ENCODE measurements at places on chromosomes 3 and 15. TPM values are rescaled to one million over a fixed set of nuclear protein-coding genes. Genes with fewer than 3 reads are reported as not detected.

- no peaks in the 10 kb centered on the region for H3K36me3 ChIP-seq
- DNase-seq = no peak
- peaks cover 40% of the 10 kb centered on the region for H3K4me1 ChIP-seq
- H3K27ac ChIP-seq = peak overlapping the region; percentile 79
- peaks cover 19% of the 10 kb centered on the region for H3K27me3 ChIP-seq
Measured at GRCh38 chr3:194133661-194134230, 2.2 kb upstream of the HES1 start.

DNA sequence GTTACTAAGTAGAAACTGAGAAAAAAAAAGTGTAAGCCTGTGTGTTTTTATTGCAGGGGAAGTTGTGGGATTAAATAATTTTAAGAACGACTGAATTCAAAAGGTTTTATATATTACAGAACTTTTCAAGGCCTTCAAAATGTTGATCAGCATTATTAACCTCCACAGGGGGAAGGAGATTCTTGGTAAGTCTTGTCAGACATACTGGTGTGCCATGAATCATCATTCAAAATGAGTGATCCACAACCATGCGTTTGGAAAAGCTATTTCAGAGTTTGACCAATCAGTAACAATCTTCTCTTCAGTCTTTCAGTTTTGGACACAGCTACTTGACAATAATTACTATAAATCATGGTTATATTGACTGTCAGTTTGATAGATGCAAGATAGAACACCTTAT lies 70.2 kb downstream of the ADAMTS9 start:
- no peak overlapping the region for H3K27ac ChIP-seq
- H3K27me3 ChIP-seq = peaks cover 3% of the 10 kb centered on the region
- no peaks in the 10 kb centered on the region for H3K36me3 ChIP-seq
- no peaks in the 10 kb centered on the region for H3K4me1 ChIP-seq
- H3K4me3 ChIP-seq = no peak overlapping the region

DNA sequence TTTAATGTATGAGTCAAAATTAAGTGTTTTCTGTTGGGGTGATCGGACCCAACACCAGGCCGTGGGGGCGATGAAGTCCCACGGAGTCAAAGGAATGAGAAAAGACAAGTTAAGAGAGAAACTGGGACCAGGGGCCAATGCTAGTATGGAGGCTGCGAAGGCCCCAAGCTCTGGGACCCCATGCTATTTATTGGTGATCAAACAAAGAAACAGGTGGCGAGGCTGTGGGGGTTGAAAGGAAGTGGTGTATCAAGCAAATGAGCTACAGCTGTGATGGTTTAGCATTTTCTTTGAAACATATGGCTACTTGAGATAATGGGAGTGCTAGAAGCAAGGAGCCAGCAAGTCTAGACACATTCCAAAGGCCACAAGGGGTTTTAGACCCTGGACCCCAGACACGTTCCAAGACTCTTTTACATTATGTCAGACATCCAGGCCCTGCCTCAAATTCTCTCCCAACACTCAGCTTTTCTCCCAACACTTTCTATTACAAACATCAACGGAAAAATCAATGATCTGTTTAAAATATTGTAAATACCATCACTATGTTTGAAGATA lies 56.0 kb upstream of the SNRPN start:
- H3K4me1 ChIP-seq = no peaks in the 10 kb centered on the region
- H3K27ac ChIP-seq = no peak overlapping the region
- H3K4me3 ChIP-seq = no peak overlapping the region
- H3K27me3 ChIP-seq = no peaks in the 10 kb centered on the region
- H3K36me3 ChIP-seq = peaks cover 5% of the 10 kb centered on the region
- no peak for DNase-seq

- no peak for DNase-seq
- H3K27ac ChIP-seq = peak overlapping the region; percentile 6
- H3K4me3 ChIP-seq = no peak overlapping the region
- H3K36me3 ChIP-seq = no peaks in the 10 kb centered on the region
Measured at GRCh38 chr15:85475711-85476110, 95.3 kb downstream of the AKAP13 start.

DNA sequence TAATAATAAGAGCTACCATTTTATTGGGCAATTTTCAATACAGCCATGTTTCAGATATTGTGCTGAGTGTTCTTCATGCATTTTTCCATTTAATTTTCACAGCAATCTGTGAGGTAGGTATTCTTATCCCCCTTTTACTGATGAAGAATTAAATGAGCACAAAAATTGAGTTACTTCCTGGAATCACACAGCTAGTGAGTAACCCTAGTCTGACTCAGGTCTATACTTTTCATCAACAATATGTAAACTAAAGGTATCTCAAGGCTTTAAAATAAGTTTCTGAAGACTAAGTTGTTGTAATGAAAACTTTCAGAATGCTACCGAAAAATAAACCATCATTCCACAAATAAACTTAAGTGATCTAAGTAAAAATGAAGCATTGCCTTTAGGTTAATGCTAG lies 22.3 kb downstream of the HACD2 start:
- no peaks in the 10 kb centered on the region for H3K27me3 ChIP-seq
- peaks cover 21% of the 10 kb centered on the region for H3K4me1 ChIP-seq
- H3K4me3 ChIP-seq = no peak overlapping the region
- DNase-seq = no peak
- no peak overlapping the region for H3K27ac ChIP-seq

DNA sequence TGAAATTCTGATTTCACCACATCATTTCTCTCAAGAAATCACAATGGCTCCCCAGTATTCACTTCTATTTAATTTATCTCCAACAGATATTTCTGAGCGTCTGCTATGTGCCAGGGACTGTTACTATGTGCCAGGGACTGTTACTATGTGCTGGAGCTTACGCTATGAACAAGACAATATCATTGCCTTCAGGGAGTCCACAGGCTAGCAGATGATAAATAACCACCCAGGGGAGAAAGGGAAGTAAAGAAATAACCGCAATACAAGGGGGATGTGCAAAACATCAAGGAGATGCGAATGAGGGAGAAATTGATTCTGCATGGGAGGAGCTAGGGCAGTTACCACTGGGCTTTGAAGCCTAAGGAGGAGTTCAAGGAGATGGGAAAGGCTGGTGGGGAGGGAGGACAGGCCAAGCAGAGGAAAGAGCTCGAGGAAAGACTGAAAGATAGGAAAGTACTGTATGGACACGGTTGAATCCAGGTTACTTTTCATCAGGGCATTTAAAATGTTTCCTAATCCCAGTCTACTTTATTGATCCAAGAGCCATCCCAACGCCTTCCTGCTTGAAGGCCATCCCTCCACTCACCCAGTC lies 2.5 kb downstream of the THSD4 start:
- H3K36me3 ChIP-seq = peaks cover 22% of the 10 kb centered on the region
- H3K27me3 ChIP-seq = peaks cover 6% of the 10 kb centered on the region
- H3K4me1 ChIP-seq = peaks cover 43% of the 10 kb centered on the region
- no peak for DNase-seq
- H3K27ac ChIP-seq = peak overlapping the region; percentile 0

DNA sequence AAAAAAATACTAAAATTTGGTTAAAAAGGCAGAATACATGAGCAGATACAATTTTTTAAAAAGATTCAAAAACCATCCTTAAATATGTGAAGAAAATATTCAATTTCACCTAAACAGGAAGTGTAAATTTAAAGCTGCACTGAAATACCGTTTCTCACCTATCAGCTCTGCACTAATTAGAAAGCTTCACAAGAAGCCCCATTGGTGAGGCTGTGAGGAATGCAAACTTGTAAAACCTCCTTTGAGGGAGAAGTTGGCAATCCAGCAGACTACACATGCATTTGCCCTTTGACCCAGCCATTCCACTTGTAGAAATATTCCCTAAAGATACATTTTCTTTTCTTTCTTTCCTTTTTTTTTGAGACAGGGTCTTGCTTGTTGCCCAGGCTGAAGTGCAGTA lies 18.8 kb downstream of the BLM start:
- no peaks in the 10 kb centered on the region for H3K4me1 ChIP-seq
- peaks cover 6% of the 10 kb centered on the region for H3K36me3 ChIP-seq
- H3K27me3 ChIP-seq = no peaks in the 10 kb centered on the region
- no peak overlapping the region for H3K4me3 ChIP-seq
- DNase-seq = no peak

DNA sequence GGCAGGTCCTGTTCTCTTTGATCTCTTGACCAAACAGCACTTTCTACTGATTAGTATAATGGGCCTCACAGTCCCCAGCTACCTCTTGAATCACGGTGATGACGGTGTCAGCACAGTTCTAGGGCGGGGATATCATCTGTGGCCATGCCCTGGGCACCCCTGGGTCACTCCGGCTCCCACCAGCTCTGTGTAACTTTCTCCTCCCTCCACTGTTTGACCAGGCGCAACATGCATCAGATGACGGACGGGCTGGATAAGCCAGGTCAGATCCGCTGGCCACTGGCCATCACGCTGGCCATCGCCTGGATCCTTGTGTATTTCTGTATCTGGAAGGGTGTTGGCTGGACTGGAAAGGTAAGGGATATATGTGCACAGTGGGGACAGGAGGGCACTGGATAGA lies 29.6 kb downstream of the SLC6A1 start:
- peaks cover 4% of the 10 kb centered on the region for H3K36me3 ChIP-seq
- H3K27ac ChIP-seq = no peak overlapping the region
- no peak for DNase-seq
- H3K4me1 ChIP-seq = no peaks in the 10 kb centered on the region
- H3K27me3 ChIP-seq = peaks cover 52% of the 10 kb centered on the region
- no peak overlapping the region for H3K4me3 ChIP-seq

DNA sequence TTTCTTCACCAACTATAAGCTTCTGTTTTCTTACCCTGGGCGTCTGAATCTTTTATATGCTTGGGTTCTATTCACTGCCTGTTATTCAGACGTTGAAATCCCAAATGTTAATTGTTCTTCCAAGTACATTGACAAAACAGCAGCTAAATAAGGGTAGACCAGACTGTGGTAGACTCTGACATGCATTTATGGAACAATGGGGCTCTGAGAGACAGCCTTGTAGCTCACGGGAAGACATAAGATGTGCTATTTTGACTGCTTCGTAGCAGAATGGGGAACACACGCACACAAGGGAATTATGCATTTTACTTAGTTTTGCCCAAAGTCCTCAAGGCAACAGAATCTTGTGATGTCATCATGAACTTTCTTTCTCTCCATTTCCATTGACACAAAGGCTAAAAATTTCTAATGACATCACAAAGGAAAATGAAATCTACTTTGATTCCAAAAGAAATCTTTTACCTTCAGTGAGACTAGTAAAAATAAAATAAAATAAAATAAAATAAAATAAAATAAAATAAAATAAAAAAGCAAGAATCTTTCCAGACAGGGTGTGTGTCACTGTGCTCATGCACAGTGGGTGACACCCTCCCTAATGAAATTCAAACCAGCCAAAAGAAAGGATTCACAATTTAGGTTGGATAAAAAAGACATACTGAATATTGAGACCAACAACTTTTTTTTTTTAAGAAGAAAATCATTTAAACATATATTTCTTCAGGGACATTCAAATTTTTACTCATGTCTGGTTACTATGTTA lies 346.6 kb downstream of the ZBTB20 start:
- H3K27me3 ChIP-seq = no peaks in the 10 kb centered on the region
- H3K4me1 ChIP-seq = peaks cover 5% of the 10 kb centered on the region
- H3K36me3 ChIP-seq = no peaks in the 10 kb centered on the region
- no peak for DNase-seq
- H3K4me3 ChIP-seq = no peak overlapping the region
- H3K27ac ChIP-seq = no peak overlapping the region

DNA sequence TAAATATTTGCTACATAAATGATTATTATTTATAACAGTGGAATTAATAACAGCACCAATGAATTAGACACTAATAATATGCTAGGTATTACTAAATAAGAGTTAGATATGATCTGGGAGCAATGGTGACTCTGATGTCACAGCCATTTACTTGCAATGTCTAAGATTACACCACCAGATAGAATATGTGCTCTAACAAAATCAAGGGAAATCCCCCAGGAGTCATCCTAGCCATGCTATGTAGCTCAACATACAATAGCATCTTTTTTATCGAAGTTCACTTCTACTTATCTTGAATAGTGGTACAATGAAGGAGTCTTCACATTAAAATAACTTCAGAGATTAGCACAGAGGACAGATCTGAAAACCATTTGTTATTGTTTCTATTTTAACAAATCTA lies 154.0 kb downstream of the FMN1 start:
- no peaks in the 10 kb centered on the region for H3K4me1 ChIP-seq
- H3K36me3 ChIP-seq = peaks cover 23% of the 10 kb centered on the region
- DNase-seq = no peak
- no peaks in the 10 kb centered on the region for H3K27me3 ChIP-seq
- H3K4me3 ChIP-seq = no peak overlapping the region
- H3K27ac ChIP-seq = no peak overlapping the region

GRCh38 chr15:88982304-88982945 lies 69.2 kb upstream of the MFGE8 start:
- no peak overlapping the region for H3K4me3 ChIP-seq
- peaks cover 2% of the 10 kb centered on the region for H3K27me3 ChIP-seq
- H3K36me3 ChIP-seq = 0 out of 2 replicates have a peak, but pooled peaks cover 4% of the 10 kb centered on the region
- DNase-seq = peak; percentile 57

DNA sequence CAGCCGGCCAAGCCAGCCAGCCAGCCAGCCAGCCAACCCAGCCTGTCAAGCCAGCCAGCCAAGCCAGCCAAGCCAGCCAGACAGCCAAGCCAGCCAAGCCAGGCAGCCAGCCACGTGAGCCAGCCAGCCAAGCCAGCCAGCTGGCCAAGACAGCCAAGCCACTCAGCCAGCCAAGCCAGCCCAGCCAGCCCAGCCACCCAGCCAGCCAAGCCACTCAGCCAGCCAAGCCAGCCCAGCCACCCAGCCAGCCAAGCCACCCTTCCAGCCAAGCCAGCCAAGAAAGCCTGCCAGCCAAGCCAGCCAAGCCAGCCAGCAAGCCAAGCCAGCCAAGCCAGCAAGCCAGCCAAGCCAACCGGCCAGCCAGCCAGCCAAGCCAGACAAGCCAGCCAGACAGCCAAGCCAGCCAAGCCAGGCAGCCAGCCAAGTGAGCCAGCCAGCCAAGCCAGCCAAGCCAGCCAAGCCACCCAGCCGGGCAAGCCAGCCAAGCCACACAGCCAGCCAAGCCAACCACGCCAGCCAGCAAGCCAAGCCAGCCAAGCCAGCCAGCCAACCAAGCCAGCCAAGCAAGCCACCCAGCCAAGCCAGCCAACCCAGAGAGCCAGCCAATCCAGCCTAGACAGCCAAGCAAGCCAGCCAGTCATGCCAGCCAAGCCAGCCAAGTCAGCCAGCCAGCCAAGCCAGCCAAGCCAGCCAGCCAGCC lies 199.5 kb downstream of the GOLGA6L6 start:
- H3K27me3 ChIP-seq = 0 out of 2 replicates have a peak, but pooled peaks cover 1% of the 10 kb centered on the region
- no peak overlapping the region for H3K4me3 ChIP-seq
- no peak overlapping the region for H3K27ac ChIP-seq
- H3K4me1 ChIP-seq = no peaks in the 10 kb centered on the region

DNA sequence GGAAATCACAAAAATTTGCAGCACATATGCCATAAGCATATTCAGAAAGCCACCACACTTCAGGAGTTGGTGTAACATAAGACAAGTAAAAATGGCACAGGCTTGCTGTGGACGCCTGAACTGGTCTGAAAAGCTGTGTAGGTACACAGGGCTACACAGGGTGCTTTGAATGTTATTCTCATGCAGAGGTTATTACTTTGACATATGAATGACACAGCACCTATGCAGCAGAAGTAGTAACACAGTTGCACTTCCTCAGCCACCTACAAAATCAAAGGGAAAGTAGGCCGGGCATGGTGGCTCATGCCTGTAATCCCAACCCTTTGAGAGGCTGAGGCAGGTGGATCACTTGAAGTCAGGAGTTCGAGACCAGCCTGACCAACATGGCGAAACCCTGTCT lies 54.5 kb downstream of the OSBPL10 start:
- H3K27ac ChIP-seq = no peak overlapping the region
- no peaks in the 10 kb centered on the region for H3K36me3 ChIP-seq
- peaks cover 1% of the 10 kb centered on the region for H3K27me3 ChIP-seq

- no peak for DNase-seq
- peaks cover 21% of the 10 kb centered on the region for H3K4me1 ChIP-seq
- no peaks in the 10 kb centered on the region for H3K27me3 ChIP-seq
Measured at GRCh38 chr3:53142986-53143385, 12.8 kb upstream of the RFT1 start.

The ITIH4 gene
- total RNA-seq = 0.77 TPM

The BNC1 gene
- total RNA-seq = 14.9 TPM

The RASGRF1 gene
- total RNA-seq = 0.47 TPM

The TLR9 gene
- not detected for total RNA-seq

The SLITRK3 gene
- total RNA-seq = not detected

The CADPS gene
- total RNA-seq = not detected

All from HFFc6 (cell line).